ENCODE measurements at places on chromosomes 4 and X.
A peak's percentile ranks its signal among the peaks of the same experiment; 100 is the strongest.

- DNase-seq: no peak
Measured at GRCh38 chr4:182089326-182089725, 153.9 kb upstream of the TENM3 start.

DNA sequence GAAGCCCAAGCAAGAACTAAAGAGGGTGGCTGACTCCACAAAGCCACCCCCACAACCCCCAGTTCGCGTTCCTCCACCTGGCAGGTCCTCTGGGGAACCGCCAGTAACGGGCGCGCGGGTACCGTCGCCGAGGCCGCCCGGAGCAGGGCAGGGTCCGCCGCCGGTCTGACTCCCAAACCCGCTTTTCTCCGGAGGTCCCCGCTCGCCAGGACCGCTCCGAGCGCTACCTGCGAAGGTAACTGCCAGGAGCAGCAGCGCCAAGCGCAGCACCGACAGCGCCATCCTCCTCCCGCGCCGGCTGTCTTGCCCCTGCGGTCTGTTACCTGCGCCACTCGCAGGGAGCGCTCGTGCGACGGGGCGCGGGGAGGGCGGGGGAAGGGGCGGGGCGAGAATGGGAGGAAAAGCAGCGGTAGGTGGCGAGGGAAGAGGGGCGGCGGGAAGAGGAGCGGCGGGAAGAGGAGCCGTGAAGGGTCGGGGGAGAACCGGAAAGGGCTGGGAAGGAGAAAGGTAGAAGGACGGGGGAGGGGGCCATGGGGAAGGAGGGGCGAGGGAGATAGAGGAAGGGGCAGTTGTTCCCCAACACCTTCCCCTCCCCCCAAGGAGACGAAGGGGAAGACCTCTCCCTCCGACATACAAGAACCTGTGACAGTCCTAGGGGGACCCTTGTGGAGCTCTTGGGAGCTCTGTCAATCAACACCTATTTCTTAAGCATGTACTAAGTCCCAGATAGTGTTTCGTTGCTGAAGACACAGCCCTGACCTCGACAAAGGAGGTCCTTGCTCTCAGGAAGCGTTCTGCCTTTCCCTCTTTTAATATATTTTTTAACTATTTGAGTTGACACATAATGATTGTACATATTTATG lies at the start of gene SPINK2:
SPINK2 (minus strand) TSS at position 321 of the 863 bp plus-strand sequence; CDS start at position 282, 39 bp downstream.
- no peak for DNase-seq

DNA sequence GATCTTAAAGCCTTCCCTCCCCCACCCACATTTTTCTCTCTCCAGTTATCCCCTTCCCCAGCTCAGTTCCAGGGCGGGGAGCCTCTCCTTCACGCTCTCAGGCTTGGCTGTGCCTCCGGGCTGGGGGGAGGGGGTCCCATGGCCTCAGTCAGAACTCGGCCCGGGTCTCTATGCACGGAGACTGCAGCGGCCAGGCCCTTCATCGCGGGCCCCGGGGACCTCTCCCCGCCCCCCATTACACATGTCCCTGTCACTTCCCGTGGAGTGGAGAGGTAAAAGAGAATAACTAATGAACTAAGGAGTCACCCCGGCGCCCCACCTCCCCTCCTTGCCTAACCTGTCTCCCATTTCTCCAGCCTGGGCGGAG lies 838 bp upstream of the PRICKLE3 start:
- no peak for DNase-seq

GRCh38 chr4:21555083-21555482 lies 393.5 kb downstream of the KCNIP4 start:
- no peak for DNase-seq

DNA sequence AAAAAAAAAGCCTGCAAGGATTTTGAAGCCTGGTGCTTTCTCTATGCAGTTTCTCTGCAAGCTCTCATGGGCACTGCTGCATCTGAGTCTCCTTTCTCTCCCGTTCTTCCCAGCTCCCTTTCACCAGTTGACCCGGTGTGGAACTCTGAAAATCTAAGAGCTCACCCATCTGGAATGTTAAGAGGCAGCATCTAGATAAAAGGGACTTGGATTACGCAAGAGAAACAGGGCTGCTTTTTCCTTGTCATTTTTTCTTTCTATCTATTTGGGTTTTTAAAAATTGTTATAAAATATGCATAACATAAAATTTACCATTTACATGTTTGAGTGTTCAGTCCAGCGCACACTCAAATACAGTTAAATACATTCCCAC lies 95.2 kb upstream of the RPS6KA3 start:
- peak; percentile 85 for DNase-seq

GRCh38 chr4:117311215-117311614 lies 225.8 kb upstream of the TRAM1L1 start:
- no peak for DNase-seq

GRCh38 chr4:56512166-56512565 lies 6.6 kb downstream of the ARL9 start:
- DNase-seq: peak; percentile 16

GRCh38 chrX:9466736-9467135 lies 1.9 kb downstream of the TBL1X start:
- DNase-seq: no peak

GRCh38 chr4:32858971-32859370 lies 2138.8 kb downstream of the PCDH7 start:
- DNase-seq: peak; percentile 51

DNA sequence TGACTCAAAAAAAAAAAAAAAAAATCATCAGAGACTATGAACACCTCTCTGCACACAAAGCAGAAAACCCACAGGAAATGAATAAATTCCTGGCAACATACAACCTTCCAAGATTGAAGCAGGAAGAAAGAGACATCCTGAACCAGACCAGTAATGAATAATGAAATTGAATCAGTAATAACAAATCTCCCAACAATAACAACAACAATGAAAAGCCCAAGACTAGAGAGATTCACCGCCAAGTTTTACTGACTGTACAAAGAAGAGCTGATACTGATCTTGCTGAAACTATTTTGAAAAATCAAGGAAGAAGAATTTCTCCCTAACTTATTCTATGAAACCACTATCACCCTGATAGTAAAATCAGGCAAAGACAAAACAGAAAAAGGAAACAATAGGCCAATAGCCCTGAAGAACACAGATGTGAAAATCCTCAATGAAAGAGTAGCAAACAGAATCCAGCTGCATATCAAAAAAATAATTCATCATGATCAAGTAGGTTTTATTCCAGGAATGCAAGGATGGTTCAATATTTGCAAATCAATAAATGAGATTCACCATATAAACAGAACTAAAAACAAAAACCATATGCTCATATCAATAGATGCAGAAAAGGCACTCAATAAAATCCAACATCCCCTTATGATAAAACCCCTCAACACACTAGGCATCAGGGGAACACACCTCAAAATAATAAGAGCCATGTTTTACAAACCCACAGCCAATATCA lies 31.0 kb upstream of the PLK4 start:
- no peak for DNase-seq

- DNase-seq: no peak
Measured at GRCh38 chr4:183554878-183555585, 50.2 kb downstream of the ING2 start.

Data from AG10803 (cell line).